Stimulated activated CD4-positive, alpha-beta T cell treated with anti-CD3 and anti-CD28 coated beads, Interleukin-2, amount 100 ng/mL, for 4 hours (primary cell): ENCODE measurements at places on chromosomes 3 and 15.

- no peak for DNase-seq
These were observed 27.7 kb upstream of the LPP start for GRCh38 chr3:188126276-188126675.

DNA sequence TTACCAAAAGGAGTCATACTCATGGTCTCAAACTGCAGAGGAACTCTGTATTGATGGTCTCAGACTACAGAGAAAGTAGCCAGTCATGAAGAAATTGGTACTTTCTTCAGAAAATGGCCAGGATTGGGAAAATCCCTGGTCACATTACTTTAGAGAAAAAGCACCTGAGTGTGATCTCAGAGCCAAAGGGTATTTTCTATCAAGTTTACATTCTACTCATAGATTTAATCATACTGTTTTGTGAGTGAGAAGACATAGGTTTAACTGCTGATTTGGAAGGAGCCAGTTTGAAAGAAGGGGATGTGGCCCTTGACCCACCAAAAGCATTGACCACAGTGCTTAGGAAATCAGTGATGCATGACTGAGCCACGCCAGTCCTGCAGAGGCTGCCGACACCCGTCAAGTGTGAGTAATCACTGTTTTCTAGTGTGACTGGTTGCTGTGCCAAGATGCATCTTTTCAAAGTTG lies 203.6 kb downstream of the AKAP13 start:
- DNase-seq, result no peak

DNA sequence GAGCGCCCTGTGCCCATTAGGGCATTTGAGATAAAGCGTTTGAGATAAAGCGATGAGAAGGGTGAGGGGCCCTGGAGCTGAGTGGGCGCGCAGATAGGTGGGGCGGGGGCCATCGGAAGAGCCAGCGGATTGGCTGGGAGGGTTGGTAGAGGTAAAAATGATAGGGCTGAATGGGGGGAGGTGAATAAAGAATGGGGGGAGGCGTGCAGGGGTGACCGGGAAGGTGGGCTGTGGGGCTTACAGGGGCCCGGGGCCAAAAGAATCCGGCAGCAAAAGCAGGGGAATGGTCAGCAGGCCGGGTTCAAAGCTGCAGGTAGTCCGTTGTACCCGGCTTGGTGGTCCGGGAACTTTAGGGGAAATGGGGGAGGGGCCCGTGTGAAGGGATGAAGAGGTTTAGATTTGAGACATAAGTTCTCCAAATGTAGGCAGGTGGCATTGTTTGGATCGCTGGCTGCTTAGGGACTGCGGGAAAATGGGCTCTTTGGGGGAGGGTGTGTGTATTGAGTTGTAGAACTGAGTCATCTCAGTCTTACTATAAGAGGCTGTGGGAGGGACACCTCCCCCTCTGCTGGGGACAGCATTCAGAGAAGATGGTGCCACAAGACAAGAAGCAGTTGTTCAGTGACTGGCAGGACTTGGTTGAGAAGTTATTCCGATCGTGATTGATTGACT lies 610 bp downstream of the ARID3B start:
- DNase-seq, result peak; percentile 60

DNA sequence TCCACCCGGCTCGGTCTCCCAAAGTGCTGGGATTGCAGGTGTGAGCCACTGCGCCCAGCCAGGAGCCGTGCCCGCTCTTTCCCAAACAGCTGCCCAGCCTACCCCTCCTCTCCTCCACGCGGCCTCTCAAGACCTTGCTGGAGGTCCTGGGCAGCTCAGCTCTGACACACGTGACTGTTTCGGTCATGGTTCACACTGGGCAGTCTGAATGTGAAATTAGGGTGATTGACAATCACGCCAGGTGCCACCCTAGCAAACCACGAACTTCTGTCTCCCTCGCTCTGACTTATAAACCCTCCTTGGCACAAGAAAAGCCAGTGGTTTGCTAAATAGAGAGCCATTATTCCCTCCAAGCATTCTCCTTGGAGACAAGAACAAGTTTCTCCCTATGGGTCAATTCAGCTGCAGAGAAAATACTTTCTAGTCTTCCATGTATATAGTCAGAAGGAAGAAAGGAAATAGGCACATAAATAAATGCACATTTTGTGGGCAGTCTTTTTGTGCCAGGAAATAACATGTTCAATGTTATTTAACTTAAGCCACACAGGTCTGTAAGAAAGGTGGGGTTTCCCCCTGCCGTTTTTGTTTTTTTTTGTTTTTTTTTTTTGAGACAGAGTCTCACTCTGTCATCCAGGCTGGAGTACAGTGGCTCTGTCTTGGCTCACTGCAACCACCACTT lies 121.9 kb upstream of the MEF2A start:
- no peak for DNase-seq

GRCh38 chr3:37667335-37667734 lies 194.3 kb upstream of the CTDSPL start:
- DNase-seq, result no peak

DNA sequence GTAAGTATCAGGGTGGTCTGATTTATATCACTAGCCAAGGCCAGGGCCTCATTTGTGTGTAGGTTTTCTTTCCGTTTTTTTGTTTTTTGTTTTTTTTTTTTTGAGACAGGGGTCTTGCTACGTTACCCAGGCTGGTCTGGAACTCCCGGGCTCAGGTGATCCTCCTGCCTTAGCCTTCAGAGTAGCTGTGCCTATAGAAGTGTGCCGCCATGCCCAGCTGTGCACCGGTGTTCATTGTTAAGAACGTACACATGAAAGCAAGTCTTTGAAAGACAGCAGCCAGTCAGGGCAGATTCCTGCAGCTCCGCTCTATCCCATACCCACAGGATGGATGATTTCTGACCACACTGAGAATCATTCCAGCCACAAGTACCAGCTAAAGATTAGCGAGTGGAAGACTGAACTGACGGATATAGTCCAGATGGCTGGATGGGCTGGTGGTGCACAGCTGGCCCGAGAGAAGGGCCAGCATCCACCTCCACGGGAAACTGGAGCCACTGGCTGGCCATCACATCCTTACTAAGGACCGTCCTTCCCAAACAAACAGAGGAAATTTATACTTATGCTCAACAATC lies 95.4 kb downstream of the PCSK6 start:
- no peak for DNase-seq

DNA sequence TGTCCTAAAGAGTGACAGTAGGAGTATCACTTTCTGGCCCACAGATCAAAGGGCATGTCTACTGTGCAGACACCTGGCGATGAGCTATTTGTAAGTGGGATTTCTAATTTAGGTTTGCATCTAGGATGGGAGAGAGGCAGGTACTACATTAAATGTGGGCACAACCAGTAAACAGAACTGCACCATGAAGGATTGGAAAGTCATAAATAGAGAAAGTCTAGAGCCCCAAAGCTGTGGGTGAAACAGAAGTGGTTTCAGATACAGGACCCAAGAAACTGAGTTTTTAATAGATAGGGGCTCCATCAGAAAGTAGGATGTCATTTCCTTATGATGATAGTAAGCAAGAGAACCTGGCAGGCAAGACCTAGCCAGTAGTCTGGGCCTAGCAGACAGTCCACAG lies 35.2 kb upstream of the SPPL2A start:
- DNase-seq, result no peak

GRCh38 chr15:72790302-72790910 lies 6.8 kb upstream of the ADPGK start:
- no peak for DNase-seq

GRCh38 chr15:72591361-72591760 lies 63.1 kb upstream of the GOLGA6B start:
- DNase-seq, result no peak

DNA sequence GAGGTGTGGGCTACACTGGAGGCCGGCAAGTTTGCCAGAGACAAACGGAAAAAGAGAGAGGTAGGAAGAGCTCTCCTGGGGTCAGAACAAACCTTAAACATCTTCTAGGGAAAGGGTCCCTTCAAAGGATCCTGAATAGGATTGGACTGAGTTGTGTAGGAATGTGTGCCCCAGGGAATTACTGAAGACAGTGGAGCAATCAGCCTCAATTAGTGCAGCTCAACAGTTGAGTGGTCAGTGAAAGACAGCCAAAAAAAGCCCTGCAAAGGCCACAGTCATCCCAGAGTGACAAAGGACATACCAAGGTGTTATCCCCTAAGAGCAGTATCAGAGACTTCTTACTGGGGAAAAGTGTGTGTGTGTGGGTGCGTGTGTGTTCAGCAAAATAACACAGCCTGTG lies 70.3 kb downstream of the NUP210 start:
- no peak for DNase-seq

- DNase-seq, result no peak
These were observed 8.3 kb downstream of the CCNL1 start for GRCh38 chr3:157151627-157152026.

DNA sequence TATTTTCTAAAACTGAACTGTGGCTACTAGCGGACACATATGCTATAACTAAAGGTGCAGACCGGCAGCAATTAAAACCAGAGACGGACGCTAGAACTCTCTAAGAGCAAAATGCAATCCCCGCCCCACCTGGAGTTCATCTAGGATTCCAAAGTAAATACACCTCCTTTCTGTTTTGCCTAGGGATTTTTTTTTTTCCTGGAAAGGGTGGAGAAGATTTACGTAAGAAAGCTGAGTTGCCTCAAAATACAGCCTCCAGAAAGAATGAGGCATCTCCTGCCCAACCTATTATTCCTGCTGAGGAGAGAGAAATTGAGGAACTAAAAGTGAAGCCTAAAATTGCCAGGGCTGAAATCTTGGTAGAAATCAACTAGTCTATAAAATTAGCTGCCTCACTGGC lies 150.2 kb downstream of the TP63 start:
- DNase-seq, result no peak

GRCh38 chr3:15460891-15461531 lies 33.6 kb downstream of the EAF1 start:
- no peak for DNase-seq

GRCh38 chr15:77335298-77335697 lies 84.6 kb downstream of the PEAK1 start:
- DNase-seq, result no peak

DNA sequence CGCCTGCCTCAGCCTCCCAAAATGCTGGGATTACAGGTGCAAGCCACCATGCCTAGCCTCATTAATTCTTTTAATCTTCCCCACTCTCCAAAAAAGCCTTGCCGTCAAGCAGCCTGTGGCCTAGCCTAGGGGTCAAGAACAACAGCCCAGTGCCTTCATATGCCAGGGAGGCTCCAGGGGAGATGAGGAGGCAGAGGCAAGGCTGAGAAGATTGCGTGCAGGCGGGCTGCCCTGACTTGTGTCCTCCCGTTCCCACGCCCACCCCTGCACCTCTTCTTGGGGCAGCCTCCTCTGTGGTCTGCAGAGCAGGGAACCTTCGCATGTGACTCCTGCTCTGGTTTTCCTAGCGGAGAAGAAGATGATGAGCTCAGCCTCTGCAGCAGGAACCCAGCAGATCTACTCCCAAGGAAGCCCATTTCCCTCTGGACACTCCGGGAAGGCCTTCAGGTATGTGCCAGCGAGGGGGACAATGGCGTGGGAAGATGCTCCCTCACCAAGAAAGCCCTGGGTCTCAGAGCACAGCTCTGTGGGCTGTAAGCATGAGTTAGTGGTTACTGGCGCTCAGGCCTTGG lies 118.5 kb upstream of the ABHD17C start:
- no peak for DNase-seq

- no peak for DNase-seq
These were observed 96.3 kb upstream of the DLG1 start for GRCh38 chr3:197394464-197395321.

DNA sequence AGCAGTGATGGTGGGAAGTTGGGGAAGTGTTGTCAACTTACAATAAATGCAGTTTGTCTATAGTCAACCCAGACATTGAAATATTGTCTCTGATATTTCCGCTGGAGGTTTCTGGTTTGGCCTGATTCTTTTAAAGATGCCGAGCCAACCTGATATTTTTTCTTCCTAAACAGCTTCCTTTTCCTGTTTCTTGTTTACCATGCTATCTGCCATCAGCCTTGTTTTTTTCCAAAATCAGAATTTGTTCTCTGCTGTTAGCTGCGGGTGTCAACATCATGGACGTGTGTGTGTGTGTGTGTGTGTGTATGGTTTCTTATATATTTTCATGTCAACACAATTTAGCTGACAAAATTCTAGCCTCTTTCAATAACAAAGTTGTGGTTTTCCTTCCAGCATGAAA lies 41.2 kb upstream of the XCR1 start:
- DNase-seq, result no peak

DNA sequence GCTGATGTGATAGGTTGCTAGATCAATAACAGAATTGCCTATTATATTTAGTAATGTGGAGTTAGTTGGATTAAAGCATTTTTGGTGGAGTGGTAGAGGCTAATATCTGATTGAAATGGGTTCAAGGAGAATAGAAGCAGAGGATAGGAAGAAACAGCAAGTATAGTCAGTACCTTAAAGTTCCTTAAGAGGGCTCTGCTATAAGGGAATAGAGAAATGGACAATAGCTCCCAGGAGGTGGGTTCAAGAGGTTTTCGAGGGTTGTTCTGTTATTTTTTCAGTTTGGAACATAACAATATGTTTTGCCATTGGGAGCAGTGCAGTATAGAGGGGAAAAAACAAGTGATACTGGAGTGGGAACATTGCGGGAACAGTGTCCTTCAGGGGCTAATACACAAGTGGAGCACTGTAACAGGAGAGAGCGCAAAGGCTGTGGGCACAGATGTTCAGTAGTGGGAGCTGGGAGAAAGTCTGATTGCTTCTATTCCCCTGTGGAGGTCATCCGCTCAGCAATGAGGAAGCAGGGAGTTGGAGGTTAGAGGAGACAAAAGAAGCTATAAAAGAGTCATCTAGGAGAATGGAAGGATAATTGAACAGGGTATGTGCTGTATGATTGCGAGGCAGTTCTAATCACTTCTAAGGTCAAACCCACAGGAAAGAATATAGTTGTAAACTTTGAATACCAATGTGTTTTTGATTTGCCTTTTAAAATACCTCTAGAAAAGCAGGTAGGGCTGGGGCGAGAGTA lies 3.3 kb downstream of the MRPS11 start:
- no peak for DNase-seq

DNA sequence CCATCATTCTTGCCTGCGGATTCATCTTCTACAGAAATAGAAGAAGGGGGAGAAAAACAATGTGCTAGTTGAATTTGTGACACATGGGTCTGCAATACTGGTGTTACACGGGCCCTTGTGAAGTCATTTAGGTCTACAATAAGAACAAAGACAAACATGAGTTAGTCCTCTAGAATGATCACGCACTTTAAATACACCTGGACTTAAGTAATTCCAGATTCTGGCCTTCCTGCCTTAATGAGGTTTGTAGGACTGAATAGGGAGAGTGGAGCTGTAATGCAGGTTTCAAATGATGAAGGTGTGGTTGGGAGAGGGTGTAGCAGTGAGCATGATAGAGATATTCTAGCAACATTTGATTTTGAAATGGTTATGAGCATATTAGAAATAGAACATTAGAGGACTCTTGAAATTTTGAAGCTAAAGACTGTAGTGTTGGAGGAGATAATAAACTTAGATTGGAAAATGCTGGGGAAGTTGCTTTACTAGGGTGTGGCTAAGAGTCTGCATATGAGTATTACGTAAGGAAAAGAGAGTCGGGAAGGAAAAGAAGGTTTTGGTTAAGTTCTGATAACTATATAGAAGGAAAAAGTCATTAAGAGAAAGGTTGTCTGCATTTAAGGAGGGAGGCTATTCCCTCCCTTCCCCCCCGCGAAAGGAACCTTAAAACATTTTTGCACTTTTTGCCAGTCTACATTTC lies 606 bp downstream of the EIF2A start:
- no peak for DNase-seq
